ENCODE measurements at places on chromosomes 5 and 9.

DNA sequence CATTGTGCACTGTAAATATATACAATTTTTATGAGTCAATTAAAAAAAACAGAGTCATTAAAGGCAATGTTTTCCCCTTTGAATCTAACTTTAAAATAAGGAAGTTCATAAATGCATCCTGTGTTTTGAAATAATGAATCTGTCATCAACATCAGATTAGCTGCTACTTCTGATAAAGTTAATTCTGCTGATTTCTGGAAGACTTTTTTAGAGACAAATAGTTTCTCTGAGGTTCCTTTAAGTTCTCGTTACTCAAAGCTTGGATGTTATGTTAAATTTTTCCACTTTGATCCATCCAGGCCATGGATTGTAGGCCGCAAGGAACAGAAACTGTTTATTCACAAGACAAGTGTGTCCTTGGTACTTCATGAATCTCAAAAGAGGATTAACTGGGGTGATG lies 115.5 kb downstream of the CARTPT start:
- no peak for DNase-seq

GRCh38 chr5:144187699-144188294 lies 17.1 kb downstream of the KCTD16 start:
- peak; percentile 78 for DNase-seq

DNA sequence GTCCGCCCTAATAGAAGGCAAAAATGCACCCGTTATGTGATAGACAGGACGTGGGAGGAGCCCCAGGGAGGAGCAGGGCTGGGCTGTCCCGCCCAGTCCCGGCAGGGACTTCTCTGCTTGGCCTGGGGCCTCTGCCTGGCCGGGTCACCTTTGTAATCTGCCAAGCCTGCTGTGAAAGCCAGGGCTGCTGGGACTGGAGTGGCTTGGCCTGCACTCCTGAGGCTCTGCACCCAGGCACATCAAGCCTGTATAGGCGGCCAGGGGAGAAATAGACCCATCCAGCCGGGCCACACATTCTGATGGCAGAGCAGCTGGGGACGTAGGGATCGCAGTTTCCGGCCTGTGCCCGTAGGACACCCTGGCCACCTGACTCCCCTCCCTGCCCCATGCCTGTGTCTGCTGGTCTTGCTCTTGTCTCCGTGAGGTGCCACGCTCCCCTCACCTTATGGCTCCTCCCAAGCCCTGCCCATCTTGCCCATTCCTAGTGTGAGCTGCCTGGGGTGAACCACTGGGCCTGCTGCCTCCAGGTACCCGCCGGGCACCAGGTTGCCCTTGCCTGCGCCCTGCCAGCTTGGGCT lies 28.1 kb downstream of the DYNC2I2 start:
- no peak for DNase-seq

DNA sequence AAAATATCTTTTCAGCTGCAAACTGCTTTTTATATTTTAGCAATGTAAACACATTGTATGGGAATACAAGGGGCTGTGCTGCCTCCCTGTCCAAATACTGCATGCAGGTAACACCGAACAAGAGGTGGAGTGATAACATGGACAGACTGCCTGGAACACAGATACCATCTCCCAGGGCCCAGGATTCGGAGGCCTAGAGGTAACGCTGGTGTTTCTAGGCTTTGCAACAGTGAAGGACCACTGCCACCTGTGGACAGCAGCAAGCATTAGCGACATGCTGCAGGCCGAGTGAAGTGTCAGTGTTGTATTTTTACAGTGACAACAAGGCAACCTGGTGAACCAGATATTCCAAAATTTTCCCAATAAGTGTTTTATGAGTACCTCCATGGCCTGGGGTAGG lies 379.1 kb downstream of the DMRT2 start:
- DNase-seq, result no peak

DNA sequence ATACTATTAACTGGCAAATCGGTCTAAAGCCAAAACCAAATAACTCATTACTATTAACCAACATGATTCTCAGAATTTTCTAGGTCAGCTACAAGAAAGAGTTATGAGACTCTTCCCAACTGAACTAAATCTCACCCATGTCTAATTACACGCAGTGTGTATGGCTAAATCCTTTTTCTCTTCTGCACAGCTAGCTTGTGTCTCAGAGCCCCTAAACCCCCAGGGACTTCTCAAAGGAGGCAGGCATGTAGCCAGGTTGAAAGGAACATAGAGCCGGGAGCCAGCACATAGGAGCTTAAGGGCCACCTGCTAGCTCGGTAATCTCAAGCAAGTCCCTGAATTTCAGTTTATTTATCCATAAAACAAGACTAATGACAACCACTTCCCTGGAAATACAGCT lies 2.2 kb upstream of the GZMK start:
- DNase-seq, result no peak

- DNase-seq, result no peak
These were observed 496 bp downstream of the TLX3 start for GRCh38 chr5:171309276-171310211.

GRCh38 chr5:36717131-36717695 lies 110.8 kb downstream of the SLC1A3 start:
- no peak for DNase-seq

DNA sequence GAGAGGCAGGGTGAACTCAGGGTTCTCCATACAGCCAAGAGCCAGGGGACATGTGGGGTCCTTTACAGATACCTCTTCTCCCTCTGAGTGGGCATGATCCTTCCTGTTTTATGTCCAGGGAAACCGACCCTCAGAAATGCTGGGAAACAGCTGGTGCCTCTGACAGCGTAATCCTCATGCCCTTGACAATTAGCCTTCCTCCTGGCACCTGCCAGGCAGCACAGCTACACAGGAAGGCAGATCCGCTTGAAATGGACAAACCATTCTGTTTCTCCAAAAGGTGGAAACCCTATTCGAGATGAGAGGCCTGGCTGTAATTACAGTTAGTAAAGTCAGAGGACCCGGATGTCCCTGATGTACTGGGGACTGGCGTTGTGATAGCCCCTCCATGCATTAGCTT lies 7.2 kb downstream of the ERGIC1 start:
- no peak for DNase-seq

DNA sequence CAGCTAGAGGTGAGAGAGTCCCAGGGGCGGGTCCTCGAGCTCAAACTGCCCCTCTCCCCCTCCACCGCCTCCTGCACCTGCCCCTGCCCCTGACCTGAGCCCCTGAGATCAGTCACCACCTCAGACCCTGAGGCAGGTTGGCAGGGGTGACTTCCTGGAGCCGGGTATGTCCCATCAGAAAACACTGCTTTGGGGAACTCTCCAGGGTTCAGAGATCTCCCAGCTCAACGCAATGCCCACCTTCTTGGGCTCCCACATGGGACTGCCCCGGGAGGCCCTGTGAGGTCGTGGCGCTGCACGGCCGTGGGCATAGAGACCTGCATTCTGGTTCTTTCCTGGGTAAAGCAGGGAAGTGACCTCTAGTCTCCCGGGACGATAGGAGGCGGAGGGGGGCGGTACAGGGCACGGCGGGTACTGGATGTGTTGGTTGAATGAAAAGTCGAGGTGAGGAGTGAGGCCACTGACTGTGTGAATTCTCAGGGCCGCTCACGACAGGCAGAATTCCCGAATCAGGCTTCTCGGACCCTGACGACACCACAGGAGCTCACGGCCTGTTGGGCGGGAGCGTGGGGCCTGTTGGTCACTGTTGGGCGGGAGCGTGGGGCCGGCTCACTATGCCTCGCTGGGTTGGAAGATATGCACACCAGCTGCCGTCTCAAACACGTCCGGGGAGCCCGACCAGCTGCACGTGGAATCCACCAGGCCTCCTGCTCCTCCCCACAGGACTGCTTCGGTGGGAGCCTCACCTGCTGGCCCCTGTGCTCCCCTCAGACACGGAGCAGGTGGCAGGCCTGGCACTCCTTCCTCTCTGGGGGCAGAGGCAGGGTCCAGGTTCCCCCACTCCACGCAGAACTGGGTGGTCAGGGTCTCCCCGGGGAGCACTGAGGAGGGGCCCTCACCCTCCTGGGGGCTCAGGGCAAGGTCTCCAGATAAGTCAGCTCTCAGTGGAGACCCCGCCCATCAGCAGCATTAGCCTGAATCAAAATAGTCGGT lies 178.0 kb upstream of the PPP1R26 start:
- no peak for DNase-seq

DNA sequence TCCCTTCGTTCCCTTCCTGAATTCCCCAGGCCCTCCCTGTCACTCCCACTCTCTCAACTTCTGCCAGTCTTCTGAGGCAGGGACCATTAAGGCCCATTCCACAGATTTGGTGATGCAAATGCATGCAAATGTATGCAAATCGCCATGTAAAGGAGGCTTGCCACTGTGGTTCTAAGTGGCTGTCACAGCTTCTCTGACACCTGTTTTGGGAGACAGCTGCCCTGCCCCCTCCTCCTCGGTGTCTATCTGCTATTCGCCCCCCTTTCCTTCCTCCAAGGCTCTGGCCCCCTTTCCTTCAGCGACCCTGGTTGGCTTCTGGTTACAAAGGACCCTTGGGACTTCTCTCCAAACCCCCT lies 10.5 kb upstream of the ARAP3 start:
- DNase-seq, result no peak

- DNase-seq, result no peak
These were observed 264.0 kb downstream of the EPB41L4A start for GRCh38 chr5:112154940-112155686.

- DNase-seq, result no peak
These were observed 388 bp downstream of the ANKS6 start for GRCh38 chr9:98795970-98796363.

- no peak for DNase-seq
These were observed 183.3 kb upstream of the PUM3 start for GRCh38 chr9:3027210-3027609.

DNA sequence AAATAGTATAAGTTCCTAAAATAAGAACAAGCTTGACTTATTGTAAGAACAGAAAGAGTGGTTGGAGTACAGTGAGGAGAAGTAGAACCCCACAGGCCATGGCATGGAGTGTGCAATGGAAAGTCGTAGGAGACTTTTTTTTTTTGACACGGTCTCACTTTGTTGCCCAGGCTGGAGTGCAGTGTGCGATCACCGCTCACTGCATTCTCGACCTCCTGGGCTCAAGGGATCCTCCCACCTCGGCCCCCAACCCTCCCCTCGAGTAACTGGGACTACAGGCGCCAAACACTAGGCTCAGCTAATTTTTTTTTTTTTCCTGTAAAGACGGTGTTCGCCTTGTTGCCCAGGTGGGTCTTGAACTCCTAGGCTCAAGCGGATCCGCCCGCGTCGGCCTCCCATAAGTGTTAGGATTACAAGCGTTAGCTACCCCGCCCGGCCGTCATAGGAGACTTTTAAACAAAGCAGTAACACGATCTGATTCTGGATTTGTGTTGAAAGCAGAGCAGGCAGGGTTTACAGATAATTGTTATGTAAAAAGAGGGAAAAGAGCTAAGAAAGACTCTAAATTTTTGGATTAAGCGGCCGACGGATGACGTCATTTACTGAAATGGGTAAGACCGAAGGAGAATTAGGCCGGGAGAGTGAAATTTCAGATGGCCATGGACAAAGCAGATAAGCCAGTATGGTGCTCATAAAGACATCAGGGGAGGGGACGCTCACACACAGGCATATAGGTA lies 752 bp downstream of the TSTD2 start:
- DNase-seq, result no peak

GRCh38 chr5:154528005-154528594 lies 50.1 kb upstream of the HAND1 start:
- no peak for DNase-seq

DNA sequence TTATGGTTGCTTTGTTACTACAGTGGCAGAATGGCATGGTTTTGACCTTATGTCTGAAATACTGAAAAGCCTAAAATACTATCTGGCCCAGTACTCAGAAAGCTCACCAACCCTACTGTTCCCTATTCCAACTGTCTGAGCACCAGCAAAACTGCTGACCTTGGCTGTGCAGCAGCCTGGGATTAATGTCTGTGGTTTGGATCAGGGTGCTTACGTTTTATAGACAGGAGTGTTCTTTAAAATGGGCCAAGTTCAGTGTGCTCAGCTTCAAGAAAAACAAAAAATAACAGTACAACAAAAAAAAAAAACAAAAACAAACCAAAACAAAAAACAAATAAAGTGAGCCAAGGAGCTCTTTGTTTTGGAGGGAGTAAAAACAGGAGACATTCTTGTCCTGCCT lies 36.4 kb downstream of the SLC28A3 start:
- DNase-seq, result no peak

- DNase-seq, result no peak
These were observed 4.9 kb downstream of the TIGD6 start for GRCh38 chr5:149995385-149996204.

DNA sequence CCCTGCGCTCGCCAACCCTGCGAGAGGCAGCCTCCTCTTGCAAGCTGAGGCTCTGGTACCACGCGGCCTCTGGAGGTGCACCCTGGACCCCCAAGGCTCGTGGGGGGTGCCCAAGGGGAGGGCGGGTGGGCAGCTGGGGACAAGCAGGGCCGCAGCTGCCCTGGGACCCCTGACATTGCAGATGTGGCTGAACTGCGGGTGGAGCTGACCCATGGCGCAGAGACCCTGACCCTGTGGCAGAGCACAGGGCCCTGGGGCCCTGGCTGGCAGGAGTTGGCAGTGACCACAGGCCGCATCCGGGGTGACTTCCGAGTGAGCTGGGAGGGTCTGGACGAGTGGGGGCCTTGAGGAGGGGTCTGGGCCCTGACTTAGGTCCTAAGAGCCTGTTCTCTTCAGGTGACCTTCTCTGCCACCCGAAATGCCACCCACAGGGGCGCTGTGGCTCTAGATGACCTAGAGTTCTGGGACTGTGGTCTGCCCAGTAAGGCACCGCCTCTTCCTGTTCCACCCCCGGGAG lies 1.5 kb downstream of the MAMDC4 start:
- DNase-seq, result no peak

Data from immature natural killer cell (primary cell).